ENCODE measurements at places on chromosomes 11 and 22. TPM values are rescaled to one million over a fixed set of nuclear protein-coding genes. Genes with fewer than 3 reads are reported as not detected.

BRSK2 gene
- 3.5 TPM for total RNA-seq

MUC2 gene
- not detected for total RNA-seq

ZC3H12C gene
- total RNA-seq = 20.3 TPM

CST6 gene
- total RNA-seq = not detected

SMIM38 gene
- 3.3 TPM for total RNA-seq

HTR3B gene
- total RNA-seq = not detected

RFPL3 gene
- total RNA-seq = not detected

MMP8 gene
- not detected for total RNA-seq

DNA sequence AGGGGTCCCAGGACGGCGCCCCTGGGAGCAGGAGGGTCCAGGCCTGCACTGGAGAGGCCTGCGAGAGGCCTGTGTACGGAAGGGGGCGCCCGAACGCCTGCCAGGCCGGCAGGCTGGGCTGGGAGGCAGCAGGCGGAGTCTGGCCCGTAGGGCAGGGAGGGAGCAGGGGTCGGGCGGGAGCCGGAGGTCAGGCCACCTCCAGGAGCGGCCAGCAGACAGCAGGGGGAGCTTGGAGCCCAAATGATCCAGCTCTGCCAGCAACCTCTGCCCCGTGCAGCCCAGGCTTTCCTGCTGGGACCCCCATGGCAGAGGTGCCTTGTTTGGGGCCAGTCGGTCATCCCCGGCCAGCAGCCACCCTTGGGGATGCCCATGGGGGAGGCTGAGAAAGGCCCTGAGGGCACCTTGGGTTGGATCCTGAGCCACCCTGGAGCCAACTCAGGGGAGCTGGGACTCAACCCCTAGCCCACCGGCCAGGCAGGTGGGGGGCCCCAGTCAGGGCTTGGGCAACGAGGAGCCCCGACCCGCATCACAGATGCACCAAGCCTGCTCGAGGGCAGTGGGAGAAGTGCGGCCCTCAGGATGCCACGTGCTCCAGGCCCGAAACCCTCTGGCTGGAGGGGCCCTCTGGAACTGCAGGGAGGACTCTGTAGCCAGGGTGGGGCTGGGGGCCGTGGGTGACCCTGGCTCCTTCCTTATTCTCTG lies 9.6 kb upstream of the SYT8 start:
- no peak for DNase-seq

DNA sequence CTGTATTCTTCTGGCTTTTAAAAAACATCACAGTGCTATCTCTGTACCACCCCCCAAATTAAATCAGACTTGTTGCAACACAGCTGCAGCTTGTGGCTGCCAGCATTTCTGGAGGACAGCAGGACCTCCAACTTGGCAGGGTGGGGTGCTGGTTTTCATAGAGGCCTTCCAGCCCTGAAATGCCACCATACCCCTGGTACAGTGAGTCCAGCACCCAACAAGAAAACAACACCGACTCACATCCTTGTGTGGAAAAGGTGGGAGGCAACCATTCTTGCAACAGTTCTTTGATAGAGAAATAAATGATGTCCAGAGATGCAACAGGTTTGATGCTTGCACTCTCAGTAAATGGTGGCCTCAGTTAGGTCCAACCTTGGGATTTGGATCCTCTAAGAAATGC lies 96.0 kb downstream of the ABTB2 start:
- DNase-seq = no peak

DNA sequence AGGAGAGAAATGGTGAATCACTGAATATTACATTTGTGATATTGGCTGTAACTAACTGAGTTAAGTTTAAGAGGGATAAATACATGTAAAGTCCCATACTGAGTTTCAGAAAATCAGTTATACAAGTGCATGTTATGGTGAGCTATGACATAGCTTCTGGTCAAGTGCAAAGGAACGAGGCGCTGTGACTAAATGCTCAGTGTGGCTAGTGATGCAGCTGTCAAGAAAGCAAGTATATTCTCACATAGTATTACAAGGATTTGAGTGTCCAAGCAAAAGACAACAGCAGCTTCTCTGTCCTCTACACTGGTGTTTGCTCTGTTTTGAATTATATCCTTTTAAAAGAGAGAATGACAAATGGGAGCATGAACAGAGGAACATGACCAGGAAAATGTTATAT lies 40.1 kb downstream of the CSRP3 start:
- no peak for DNase-seq

DNA sequence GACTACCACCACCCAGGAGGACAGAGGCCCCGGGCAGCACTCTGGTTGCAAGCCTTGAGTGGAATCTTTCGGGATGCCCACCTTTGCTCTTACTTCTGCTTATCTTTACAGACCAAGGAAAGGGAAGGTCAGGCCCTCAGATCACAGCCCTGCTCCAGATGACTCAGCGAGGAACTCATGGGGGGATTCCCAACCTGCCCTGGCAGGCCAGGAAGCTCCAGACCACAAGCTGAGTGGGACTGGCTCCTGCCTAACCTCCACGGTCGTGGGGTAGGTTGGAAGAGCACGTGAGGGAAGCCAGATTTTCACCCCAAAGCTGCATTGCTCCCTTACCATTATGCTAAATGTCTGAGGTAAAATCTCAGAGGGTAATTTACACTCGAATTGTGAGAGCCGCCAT lies 11.8 kb downstream of the TBC1D10A start:
- DNase-seq = no peak

DNA sequence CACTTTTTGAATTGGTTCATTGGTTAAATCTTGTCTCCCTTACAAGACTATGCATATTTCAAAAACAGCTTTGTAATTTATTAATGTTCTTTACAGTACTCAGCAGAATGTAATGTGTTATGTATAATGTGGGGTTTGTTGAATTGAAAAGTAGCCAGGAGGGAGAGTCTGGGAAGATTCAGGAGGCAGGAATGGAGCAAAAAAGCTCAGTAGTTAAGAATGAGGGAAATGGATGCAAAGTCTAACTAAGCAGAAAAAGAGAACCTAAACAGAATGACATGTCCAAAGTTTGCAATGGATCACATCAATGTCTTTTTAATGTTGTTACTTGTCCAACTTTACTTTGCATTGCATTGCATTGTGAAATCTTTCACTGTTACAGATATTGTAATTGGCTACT lies 86.5 kb upstream of the CARD18 start:
- DNase-seq = no peak

GRCh38 chr11:106656646-106657045 lies 361.6 kb downstream of the GUCY1A2 start:
- no peak for DNase-seq

DNA sequence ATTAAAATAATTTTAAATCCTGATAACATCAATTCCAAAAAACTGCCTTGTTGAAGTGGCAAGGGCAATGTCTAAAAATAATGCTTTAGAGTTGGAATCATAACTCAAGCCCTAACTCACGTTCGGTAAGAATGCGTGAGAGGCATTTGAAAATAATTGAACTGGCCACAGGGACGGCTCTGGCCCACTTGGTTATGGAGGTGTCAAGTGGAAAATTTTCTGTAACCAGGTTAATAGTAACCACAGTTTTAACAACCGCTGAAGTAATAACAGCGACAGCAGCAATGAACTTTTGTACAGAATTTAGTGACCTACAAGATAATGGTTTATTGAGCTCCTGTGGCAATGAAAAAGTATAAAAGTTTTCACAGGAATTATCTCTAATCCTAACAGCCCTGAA lies 79.4 kb downstream of the ETS1 start:
- no peak for DNase-seq

- no peak for DNase-seq
These were observed 7.0 kb downstream of the BEST1 start for GRCh38 chr11:61957021-61957770.

DNA sequence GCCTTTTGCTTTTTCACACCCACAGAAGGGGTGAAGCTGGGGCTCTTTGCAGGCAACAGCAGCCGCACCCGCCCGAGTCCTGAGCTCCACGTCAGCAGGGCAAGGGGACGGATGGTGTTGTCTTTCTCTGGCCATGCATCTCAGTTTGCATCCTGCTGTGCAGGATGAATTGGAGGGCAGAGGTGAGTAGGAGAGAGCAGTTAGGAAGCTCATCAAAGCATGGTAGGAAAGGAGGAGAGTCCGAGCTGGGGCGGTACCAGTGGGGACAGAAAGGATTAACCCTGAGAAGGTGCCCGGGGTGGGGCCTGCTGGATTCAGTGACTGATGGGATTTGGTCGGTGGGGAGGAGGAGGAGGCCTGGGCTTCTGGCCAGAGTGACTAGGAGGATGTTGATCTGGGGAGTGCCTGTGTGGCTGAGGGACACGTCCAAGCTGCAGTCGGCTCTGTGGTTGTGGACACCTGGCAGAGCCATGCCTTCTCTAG lies 14.6 kb downstream of the FAM83F start:
- DNase-seq = no peak

DNA sequence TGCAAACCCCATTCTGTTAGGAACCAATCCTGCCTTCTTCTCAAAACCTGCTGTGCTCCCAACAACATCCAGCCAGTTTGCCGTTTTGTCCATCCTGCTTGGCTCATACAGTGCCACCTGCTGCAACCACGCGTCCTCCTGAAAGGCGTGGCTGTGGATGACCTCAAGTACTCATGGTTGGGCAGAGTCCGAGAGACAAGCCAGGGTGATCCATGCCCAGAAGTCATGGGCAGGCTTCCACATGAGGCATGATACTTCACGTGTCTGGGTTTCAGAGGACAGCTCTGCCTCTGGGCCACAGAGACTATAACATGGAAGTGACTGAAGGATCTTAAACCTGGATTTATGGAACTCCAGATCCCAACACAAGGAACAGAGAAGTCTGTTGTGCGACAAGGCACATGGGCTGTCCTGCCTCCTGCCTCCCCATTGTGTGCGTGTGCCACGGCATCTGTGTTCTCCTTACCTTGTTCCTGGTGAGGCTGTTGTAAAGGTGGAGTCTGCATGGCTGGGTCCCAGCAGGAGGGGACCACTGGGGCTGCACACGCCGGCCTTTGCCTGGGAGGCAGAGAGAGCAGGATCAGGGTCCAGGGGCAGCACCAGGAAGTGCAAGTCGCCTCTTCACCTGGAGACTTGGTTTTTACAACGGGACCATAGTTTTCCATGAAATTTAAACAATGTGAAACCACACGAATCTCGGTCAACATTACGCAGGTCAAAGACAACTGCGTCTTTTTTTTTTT lies 15.4 kb downstream of the CARS1 start:
- no peak for DNase-seq

DNA sequence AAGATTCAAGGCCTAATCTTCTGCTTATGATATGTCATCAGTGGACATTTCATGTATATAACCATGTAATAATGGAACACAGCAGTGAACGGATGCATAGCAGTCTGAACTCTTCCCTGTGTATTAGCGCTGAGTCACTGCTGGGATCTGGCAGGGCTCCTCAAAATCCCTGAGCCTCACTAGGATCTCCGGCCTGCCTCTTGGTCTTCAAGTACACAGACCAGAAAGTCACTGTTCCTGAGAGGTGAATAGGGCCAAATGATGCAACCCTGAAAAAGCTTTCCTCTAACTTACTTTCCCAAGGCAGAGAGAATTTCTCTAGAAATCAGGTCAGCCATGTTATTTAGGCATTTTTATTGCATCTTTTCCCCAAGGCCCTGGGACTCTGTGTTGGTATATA lies 35.0 kb downstream of the POU2AF1 start:
- peak; percentile 64 for DNase-seq

DNA sequence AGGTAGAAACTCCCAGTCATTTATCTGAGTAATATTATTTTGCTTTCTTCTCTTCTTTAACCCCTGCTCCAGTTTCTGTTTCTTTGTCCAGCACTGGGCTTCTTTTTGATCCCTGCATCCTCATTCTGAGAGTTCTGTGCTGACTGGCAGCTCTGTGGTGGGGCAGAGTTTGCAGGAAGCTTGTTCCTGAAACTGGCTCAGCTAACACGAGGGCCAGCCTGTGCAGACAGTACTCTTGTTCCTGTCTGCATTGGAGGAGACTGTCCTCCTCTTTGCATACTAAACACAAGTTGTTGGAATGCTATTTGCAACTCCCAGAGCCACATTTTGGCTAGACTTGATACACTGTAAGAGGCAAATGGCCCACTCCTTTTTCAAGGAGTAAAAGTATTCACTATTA lies 93.1 kb upstream of the HORMAD2 start:
- no peak for DNase-seq

- DNase-seq = no peak
These were observed 192.1 kb downstream of the CTTN start for GRCh38 chr11:70590356-70590991.

- no peak for DNase-seq
These were observed 3.5 kb upstream of the MEN1 start for GRCh38 chr11:64813826-64814225.

DNA sequence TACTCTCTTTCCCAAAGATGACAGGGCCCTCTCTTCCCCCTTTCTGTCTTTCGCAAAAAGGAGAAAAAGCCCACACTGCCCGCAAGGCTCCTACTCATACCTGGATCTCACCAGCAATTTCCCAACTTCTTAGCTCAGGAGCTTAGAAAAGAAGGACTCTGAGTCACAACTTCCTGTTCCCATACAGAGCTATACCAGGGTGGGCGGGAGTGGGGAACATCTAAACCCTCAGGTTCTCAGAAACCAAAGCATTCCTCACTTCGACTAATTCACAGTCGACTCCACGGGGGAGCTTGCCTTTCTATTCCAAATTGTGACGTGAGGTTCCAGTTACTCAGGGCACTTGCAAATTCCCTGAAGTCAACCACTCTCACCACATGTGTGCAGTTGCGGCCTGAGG lies 61.9 kb downstream of the MTNR1B start:
- no peak for DNase-seq

- no peak for DNase-seq
These were observed 64.0 kb downstream of the RPUSD4 start for GRCh38 chr11:126147208-126148111.

GRCh38 chr11:62535802-62536201 lies 10.8 kb downstream of the AHNAK start:
- DNase-seq = no peak

DNA sequence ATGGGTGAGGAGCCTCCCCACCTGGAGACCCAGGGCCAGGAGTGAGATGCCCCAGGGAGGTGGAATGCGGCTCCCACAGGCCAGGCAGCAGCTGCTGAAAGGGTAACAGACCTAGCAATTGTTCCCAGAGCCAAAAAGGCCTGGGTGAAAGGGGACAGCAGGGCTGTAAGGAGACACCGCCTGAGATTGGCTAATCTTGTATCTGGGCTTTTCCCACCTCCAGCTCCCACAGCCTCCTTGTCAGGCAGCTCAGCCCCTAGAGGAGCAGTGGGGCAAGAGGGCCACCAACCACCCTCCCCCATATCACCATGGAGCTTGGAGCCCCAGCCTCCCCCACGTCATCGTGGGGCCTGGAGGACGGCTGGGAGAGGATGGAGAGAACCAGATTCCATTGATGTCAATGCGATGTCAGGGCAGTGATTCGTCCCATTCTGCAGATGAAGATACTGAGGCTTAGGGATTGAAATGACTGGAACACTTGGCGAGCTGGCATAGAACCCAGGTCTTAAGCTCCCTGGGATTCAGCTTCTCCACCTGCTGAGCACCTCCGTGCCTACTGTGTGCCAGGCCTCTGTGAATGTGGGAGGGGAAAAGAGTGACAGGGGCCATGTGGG lies 2.9 kb upstream of the MGAT3 start:
- no peak for DNase-seq

Measured in tibial nerve (tissue), 4 donors.